ENCODE measurements at places on chromosomes 3 and 15.

- DNase-seq: no peak
Measured at GRCh38 chr15:42457445-42458442, 33.2 kb downstream of the ZNF106 start.

- DNase-seq: no peak
Measured at GRCh38 chr3:57331078-57331610, 38.7 kb upstream of the ASB14 start.

DNA sequence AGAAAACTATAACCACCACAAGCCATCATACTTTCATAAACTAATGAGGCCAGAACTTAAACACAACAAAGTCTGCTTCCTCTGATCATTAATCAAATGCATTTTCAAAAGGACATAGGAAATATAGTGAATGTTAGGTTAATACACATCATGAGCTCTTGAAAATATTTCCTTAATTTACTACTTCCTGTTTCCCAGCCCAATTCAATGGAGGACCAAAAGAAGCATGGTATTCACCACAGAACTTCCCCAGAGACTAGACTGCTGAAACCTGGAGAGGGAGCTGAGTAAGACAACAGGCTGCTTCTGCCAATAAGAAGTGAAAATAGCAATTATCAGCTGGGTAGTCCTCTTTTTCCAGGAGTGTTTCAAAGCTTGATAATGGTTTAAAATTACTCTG, 250.3 kb downstream of the ULK4 start:
- DNase-seq: no peak

DNA sequence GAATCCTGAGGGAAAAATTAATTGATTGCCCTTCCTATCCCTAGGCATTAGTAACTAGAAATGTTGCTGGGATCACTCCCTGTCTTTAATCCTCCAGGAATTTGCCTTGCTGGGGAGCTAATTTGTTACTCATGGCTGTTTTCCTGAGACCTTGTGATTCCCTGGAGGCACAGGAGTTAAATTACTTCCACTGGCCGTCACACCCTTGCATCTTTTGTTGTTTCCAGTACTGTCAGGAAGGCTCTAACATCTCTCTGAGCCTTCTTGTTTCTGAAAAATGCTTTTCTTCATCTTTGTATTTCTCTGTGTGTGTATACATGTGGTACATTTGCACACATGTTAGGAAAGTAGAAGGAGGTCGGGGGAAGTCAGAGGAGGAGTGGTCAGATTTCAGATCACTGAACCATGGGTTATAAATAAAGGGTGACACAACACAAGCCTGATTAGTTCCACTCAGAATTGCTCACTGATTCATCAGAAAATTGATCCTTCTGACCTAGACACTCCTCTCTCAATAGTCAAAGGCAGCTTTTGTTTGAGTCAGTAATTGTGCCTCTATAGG, 23.5 kb upstream of the LRRFIP2 start:
- no peak for DNase-seq

GRCh38 chr3:140917772-140918171, 23.9 kb upstream of the SLC25A36 start:
- DNase-seq: no peak

- no peak for DNase-seq
Measured at GRCh38 chr3:107068980-107069379, 308.3 kb upstream of the CCDC54 start.

DNA sequence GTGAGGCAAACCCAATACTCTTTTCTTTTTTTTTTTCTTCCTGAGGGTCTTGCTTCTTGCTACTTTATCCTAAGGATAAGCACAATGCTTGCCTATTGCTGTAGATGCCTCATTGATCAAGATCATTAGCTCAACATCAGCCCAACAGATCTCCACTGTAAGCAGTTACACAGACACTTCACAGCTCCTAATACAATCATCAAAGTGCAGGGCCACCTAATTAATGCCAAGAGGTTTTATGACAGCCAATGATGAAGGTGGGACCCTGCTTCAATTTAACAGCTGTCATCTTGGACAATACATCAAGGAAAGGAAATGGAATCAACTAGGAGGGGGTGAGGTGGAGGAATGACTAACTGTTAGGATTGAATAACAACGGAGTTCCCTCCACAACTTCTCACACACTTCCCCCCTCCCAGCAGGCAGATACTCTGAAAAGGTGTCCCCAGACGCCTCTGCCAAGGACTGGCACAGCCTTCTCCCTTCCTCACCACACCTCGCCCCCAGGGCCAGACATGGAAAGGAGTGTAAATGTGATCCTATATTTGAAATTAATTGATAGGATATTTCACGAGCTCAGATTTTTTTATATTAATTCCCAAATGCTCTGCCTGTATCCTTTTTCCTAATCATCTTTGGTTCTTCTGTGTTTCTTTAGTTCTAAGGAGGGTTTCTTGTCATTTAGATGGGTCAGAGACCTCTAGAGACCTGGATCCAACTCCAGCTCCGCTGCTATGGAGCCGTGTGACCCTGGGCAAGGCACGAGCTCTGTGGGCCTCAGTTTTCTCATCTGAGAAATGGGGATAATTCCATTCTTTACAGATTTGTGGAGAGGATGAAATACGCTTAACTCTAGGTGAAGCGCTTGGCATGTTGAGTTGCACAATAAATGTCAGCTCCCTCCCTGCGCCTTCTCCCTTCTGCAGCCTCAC, 1.2 kb downstream of the DCLK3 start:
- no peak for DNase-seq

Data from activated CD8-positive, alpha-beta memory T cell treated with anti-CD3 and anti-CD28 coated beads, Interleukin-2, amount 50 U/mL, for 4 hours (primary cell).